ENCODE measurements at places on chromosomes 7 and 10.

- no peak for DNase-seq
These were observed 142.2 kb downstream of the ATXN7L1 start for GRCh38 chr7:105734233-105734632.

DNA sequence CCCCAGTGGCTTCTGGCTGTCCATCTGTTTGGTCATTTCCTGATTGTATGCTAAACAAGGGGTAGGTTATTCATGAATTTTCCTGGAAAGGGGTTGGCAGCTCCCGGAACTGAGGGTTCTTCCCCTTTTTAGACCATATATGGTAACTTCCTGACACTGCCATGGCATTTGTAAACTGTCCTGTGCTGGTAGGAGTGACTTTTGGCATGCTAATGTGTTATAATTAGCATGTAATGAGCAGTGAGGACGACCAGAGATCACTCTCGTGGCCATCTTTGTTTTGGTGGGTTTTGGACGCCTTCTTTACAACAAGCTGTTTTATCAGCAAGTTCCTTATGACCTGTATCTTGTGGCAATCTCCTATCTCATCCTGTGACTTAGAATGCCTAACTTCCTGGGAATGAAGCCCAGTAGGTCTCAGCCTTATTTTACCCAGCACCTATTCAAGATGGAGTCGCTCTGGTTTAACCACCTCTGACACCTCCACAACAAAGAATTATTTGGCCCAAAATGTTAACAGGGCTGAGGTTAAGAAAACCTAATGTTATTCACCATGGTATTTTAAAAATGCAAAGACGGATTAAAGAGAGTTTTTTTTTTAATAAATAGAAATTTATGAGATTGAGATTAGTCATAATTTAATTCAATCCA lies 2.4 kb upstream of the PTN start:
- DNase-seq: no peak

DNA sequence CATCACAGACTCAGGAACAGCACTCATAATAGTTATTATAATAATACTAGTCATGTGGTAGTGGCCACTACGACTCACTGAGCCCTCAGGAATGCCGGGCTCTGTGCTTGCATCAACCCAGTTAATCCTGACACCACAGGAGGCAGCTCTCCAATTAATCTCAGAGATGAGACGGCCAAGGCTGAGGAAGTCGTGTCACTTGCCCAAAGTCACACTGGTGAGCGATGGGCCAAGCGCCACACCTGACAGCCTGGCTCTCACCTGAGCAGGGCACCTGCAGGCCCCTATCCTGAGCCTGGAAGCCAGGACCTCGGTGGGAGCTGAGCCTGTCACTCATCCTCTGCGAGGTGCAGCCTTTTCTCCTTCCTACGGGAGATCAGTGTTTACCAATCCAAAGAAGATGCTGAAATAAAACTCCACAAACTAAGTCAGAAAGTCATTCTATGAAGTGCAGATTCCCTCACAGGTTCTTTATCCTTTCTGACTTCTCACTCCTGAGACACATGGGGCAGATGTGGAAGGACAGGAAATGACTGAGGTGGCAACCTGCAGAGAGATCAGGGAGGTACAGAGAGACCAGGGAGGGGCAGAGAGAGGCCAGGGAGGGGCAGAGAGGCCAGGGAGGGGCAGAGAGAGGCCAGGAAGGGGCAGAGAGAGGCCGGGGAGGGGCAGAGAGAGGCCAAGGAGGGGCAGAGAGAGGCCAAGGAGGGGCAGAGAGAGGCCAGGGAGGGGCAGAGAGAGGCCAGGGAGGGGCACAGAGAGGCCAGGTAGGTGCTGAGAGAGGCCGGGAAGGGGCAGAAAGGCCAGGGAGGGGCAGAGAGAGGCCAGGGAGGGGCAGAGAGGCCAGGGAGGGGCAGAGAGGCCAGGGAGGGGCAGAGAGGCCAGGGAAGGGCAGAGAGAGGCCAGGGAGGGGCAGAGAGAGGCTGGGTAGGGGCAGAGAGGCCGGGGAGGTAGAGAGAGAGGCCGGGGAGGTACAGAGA lies 38.5 kb downstream of the VIPR2 start:
- DNase-seq: no peak

DNA sequence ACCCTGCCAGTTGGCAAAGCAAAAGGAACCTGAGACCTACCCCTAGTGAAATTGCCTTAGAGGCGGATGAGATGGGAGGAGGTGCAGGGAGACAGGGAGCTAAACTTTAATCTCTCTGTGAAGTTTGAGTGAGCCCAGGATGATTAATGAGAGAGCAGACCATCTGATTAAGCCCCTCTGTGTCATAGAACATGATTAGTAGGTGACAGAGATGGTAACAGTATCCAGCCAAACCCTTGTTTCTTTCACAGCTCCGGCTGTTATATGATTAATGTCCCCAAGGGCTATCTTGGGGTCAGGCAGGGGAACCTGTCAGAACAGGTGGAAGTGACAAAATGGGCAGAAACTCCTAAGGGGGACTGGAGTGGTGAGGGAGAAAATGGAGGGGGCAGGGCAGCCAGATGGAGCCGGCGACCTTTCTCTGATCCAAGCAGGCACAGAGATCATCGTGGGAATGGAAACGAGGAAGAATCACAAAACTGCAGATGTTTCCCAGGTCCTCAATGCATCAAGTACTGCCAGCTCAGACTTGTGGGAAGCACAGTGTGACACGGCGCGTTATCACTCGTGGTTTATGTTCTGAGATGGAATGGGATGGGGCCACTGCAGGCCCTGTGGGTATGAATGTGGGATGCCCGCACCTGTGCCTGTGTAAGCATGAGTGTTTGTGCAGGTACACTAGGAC lies 684.2 kb downstream of the LRMDA start:
- no peak for DNase-seq

GRCh38 chr7:34900891-34901513 lies 136.3 kb downstream of the DPY19L1 start:
- peak; percentile 60 for DNase-seq

DNA sequence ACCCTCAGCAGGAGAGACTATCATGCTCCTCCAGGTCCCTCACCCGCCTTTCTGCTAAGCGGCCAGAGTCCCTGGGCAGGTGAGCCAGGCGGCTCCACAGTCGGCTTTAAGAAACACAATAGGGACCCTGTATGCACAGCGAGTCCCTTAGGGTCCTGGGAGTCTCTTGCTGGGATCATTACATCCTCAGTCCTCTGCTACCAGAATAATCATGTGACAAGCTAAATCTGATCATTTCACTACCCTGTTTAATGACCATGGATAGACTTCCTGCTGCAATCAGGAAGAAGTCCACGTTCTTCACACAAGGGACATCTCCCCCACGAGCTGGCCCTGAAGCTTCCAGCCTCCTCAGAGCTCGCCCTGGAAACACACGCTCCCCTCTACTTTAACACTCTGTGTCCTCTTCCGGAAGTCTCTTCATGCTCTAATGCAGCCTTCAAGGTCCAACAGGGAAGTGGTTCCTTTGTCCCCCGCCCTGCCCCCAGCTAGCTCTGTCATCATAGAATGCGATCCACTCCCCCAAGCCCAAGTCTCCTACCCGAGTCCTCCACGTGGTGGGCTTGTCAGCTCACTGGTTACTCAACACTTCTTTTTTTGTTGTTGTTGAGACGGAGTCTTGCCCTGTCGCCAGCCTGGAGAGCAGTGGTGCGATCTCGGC lies 101.5 kb downstream of the RNF216 start:
- peak; percentile 49 for DNase-seq

- no peak for DNase-seq
These were observed 772.1 kb downstream of the CCSER2 start for GRCh38 chr10:85100495-85100894.

DNA sequence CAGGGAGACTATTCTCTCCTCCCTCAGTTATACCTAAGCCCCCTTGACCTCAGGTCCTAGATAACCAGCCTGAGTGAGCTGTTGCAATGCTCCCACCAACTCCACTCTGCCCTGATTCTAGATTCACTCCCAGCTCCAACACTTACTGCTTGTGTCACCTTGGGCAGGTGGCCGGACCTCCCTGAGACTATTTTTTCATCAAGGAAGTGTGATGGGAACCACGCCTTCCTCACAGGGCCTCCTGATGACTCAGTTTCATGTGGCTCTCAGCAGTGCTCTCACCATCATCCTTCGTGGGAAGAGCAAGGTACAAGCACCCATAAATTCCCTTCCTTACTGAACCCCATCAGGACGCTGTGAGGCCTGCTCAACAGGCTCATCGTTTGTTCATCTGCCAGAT lies 925.8 kb upstream of the ZNF722 start:
- no peak for DNase-seq
